ENCODE measurements at places on chromosomes 6 and 20.

- no peak for DNase-seq
Measured at GRCh38 chr20:50859161-50859560, 64.3 kb downstream of the BCAS4 start.

GRCh38 chr20:19363476-19363875 lies 151.0 kb downstream of the SLC24A3 start:
- no peak for DNase-seq

DNA sequence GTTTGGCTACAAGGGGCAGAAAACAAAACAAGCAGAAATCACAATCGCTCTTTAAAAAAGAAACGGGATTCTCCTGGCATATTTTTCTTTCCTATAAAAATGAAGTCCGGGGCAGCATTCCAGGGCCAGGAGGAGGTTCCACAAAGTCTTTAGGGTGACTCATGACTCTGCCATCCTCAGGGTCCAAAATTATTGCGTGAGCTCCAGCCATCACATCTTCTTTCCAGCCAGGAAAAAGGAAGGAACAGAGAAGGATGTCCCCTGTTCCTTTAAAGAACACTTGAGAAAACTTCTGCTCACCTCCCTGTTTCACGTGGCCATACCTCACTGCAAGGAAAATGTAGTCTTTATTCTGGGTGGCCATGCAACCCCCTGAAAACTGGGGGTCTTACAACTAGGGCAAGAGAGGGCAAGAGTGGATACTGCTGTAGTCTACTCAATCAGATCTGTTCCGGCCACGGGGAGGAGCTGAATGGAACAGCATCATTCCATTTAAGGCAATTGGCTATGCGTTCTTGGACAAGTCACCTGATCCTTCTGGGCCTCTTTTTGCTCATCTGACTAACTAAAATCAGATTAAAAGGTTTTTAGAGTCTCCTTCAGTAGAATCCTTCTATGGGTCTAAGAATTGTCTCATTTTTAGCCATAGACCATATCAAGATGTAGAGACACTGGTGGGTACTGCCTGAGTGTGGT lies 49.4 kb downstream of the CTCFL start:
- DNase-seq: peak; percentile 9

DNA sequence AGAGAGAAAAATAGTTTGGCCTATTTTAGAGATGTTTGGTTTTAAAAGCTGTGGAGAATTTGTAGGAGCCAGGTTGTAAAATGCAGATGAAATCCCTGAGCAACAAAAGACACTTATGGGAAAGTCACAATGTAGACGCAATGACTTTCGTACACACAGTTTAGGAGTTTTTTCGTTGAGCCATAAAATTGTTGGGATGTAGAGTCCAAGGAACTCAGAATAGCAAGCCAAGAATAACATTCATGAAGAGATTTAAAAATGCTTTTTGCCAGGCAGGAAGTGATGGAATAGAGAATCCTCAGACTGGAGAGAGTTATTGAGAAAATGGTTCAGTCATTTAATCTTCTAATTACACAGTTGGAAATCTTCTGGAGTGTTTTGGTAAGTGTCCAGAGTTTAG lies 11.5 kb upstream of the PROKR2 start:
- no peak for DNase-seq

GRCh38 chr6:84455511-84456029 lies 228.1 kb upstream of the CEP162 start:
- DNase-seq: no peak

DNA sequence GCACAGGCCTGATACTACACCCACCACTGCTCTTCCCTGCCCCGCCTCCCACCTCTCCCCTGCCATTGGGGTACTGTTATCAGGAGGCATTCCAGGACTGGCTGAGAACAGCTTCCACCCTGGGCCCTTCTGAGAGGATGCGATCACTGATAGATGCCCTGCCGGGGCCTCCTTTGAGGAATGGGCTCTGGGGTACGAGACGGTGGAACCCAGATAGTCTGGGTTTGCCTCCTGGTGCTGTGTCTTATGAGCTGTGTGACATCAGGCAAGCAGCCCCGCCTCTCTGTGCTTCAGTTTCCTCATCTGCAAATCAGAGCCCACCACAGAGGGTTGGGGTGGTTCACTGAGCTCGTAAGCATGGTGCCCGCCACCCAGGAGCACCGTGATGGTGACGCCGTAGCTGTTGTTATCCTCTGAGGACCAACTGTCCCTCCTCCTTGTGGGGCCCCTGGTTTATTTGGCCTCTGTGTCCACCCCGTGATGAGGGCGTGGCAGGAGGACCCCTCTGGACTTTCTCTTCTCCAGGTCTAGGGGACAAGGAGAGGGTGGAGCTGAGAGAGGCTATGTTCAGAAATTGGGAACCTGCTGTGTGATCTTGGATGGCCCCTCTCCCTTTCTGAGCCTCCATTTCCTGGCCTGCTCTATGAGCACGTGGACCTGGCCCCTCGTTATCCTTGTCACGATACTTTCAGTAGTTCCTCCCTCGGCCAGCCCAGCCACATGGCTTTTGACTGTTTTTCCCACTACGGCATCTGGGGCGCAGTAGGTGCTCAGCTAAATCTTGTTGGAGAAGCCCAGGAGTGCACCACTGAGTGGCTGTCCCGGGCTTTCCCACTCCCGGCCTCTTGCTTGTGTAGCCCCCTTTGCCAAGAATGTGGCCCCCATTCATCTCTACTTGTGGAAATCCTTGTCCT lies 18.3 kb downstream of the SRC start:
- no peak for DNase-seq

- DNase-seq: no peak
Measured at GRCh38 chr6:34600101-34600500, 44.0 kb upstream of the SPDEF start.

GRCh38 chr6:35154262-35154661 lies 13.1 kb upstream of the TCP11 start:
- DNase-seq: no peak

- DNase-seq: peak; percentile 42
Measured at GRCh38 chr20:2742934-2743559, 50.5 kb downstream of the EBF4 start.

GRCh38 chr6:148109732-148110131 lies 232.9 kb upstream of the SASH1 start:
- no peak for DNase-seq

DNA sequence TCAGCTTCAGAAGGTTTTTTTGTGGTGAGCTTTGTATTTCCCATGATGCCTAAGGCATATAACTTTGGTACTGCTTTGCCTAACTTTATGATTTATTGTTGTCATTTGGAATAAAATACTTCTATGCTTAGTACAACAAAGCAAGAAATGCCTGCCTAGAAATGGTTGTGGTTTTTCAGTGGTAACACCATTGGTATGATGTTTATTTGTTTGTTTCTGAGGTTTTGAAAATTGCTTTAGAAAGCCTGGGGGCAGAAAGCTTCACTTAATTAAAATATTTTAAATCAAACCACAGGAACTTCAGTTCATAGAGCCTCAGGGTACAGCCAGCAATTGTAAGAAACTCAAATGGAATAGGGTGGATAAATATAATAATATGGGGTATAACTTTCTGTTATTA lies 351.2 kb upstream of the MAP3K7 start:
- no peak for DNase-seq

DNA sequence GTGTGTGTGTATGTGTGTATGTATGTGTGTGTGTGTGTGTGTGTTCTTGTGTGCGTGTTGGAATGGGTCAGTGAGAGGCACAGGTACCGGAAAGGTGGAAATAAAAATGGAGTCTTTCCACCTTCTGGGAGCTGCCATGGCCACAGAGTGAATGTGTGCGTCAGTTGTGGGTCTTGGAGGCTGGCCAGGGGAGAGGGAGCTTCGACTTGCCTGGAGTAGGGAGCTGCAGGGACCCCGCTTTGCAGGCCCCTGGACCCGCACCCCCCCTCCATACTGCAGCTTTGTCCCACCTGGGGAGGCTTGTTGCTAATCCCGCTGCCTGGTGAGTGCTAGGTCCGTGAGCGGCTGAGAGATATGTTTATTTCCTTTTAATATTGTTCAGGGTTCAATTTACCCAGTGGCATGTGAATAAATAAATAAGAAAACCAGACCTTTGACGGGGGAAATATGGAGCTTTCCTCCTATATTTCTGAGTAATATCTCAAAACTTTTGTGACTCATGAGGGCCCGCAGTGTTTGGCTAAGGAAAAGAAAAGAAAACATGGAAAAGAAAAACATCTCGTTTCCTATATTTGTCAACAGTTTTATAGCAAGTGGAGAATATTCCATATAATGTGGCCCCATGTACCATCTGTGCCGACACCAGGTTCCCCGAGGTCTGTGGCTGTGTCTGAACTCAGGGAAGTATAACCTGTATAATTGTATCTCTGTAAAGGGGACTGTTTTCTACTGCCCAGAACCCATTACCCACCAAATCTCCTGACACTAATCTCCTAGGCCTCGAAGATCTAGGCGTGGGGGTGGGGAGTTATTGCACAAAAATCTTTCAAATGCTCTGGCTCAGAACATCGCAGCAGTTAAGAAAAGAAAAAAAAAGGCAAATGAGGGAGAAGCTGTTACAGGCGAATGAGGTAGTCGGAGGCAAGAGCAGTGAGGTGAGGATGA lies 24.6 kb upstream of the CCDC167 start:
- no peak for DNase-seq

- no peak for DNase-seq
Measured at GRCh38 chr6:23910420-23910819, 215.6 kb upstream of the NRSN1 start.

All from D721Med (cell line).